ENCODE measurements at places on chromosomes 11 and 22. TPM values are rescaled to one million over a fixed set of nuclear protein-coding genes. Genes with fewer than 3 reads are reported as not detected.
A peak's percentile ranks its signal among the peaks of the same experiment; 100 is the strongest.

DNA sequence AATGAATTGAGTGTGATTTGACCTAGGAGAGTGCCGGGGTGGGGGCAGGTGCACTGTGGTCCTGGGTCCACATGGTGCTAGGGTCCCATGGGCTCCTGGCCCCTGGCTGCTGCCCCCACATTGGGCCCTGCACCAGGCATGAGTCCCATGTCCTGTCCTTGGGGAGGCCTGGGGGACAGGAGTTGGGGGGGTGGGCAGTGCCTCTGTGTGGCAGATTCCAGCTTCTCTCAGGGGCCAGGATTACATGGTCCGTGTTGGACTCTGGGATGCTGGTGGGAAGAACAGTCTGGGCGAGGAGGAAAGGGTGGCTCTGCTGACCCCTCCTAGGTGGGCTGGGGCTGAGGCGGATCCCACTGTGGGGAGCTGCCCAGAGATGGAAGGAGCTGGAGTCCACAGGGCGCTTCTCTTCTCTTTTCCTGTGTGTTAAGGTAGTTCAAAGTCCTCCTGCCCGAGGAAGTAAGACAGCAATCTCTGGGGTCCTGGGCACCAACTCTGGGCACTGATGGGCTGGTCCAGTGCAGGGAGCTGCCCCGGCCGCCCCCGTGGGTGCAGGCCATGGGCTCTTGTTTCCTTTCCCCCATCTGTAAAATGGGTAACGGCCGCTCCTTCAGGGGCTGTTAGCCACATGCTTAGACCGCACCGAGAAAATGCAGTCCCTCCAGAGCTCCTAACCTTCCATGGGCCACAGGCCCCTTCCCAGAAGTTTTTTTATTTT lies 19.8 kb downstream of the KCNQ1 start:
- no peak for DNase-seq

- no peak for DNase-seq
These were observed 2.3 kb downstream of the ANO9 start for GRCh38 chr11:439315-440064.

DNA sequence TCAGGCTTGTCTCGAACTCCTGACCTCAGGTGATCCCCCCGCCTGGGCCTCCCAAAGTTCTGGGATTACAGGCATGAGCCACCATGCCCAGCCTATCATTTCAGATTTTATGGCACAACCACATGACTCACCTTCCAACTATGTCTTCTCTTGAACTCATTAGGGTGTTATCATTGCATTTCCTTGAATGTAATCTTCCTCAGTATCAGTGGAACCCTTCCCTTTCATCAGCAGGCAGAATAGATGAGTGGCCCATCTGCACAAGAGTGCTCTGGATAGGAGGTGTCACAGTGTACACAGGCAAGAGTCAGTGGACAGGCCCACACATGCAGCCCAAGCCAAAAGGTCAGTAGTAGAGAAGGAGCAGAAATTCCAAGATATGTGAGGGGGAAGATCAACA lies 29.1 kb upstream of the AQP11 start:
- peak; percentile 46 for DNase-seq

DNA sequence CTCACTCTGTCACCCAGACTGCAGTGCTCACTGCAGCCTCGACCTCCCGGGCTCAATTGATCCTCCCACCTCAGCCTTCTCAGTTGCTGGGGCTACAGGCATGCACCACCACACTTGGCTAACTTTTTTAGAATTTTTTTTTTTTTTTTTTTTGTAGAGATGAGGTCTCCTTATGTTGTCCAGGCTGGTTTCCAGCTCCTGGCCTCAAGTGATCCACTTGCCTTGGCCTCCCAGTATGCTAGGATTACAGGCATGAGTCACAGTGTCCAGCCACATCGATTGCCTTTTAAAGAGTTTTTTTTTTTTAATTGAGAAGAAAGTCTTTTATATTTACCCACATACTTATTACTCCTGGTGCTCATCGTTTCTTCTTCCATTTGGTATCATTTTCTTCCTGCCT lies 30.0 kb downstream of the PARVG start:
- DNase-seq = no peak

DNA sequence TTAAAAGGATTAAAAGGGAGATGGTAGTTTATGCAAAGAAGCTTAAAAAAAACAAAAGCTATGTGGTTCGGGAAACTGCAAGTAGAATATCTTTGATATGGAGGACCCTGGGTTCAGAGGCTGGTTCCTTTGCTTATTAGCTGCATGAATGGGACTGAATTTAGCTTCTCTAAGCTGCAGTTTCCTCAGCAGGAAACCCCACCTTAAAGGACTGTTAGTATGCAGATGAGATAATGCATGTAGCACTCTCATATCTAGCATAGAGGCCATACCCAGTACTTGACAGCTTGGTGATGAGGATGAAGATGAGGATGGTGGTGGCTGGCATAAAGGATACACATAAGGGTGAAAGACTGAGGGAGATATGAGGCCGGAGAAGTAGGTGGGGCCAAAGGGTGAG lies 134.6 kb downstream of the RRAS2 start:
- DNase-seq = no peak

- DNase-seq = no peak
These were observed 90.7 kb downstream of the RTL6 start for GRCh38 chr22:44407171-44407986.

- no peak for DNase-seq
These were observed 308.8 kb downstream of the LUZP2 start for GRCh38 chr11:24805671-24806070.

DNA sequence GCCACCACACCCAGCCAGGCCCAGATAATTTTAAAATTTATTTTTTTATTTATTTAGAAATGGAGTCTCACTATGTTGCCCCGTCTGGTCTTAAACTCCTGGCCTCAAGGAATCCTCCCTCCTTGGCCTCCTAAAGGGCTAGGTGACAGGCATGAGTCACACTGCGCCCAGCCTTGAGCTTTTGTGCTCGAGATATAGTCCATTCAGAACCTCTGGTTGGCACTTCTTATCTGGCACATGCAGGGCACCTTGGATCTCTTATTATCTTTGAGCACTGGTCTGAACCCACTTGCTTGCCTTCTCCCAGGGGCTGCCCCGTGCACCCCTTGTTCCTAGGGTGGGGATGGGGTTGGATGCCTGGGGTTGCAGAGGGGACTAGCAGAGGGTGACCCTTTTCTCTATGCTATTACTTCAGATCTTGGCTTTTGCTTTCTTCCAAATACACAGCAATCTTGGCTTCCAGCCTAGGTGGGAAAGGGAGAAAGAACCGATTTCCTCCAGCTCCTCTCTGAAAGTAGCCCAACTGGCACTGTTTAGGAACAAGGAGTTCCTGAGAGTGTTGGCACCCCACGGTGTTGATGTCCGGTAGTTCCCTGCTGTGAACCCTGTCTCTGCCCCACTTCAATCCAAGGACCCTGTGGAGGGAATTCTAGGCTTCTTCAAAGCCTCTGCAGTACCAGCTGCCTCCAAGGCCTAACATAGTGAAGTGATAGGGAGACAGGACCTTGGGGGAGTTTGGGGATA lies 1.3 kb upstream of the SLC3A2 start:
- DNase-seq = no peak

- DNase-seq = no peak
These were observed 101.1 kb upstream of the APOA1 start for GRCh38 chr11:116938471-116939070.

DNA sequence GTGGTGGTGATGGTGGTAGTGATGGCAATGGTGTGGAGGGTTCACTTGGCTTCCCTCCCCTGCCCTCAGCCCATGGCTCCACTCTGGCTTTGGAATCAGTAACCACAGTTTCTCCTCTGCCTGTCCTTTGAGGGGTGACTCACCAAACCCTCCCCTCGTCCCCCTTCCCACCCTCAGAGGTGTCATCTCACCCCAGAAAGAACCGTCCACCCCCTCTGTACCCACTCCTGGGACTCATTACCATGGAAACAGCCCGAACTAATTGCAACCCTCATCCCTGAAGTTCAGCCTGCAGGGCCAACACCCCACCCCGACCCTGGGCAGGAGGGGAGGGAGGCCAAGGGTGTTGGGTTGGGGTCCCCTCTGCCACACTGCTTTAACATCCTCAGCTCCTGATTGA lies 26.6 kb downstream of the PHLDB1 start:
- no peak for DNase-seq

- no peak for DNase-seq
These were observed 116.7 kb downstream of the RBFOX2 start for GRCh38 chr22:35911877-35912276.

DNA sequence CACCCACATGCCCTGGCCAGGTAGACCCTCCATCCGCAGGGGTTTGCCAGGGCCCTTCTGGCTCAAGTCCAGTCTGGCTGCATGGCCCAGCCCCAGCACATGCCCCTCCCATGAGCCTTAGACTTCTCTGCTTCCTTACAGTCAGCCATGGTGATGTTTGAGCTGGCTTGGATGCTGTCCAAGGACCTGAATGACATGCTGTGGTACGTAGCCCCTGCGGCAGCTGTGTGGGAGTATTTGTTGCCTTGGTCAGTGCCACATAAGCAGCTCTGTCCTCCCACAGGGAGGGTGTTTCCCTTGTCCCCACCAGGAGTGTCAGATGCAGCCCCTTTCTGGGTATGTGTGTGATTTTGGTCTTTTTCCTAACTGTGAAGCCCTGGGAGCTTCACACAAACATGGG lies 17.5 kb downstream of the CDC45 start:
- DNase-seq = no peak

DNA sequence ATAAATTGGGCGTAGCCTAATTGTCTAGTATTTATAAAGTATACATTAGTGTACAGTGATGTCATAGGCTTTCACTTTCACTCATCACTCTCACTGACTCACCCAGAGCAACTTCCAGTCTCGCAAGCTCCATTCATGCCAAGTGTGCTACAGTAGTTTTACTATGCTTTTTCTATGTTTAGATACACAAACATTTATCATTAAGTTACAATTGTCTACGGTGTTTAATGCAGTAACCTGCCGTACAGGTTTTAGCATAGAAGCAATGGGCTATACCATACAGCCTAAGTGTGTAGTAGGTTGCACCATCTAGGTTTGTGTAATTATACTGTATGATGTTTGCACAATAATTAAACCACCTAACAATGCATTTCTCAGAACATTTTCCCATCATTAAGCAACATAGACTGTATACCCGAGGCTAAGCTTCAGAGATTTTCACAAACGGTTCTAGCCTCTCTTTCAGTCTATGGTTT lies 17.5 kb downstream of the OR9G1 start:
- DNase-seq = no peak

DNA sequence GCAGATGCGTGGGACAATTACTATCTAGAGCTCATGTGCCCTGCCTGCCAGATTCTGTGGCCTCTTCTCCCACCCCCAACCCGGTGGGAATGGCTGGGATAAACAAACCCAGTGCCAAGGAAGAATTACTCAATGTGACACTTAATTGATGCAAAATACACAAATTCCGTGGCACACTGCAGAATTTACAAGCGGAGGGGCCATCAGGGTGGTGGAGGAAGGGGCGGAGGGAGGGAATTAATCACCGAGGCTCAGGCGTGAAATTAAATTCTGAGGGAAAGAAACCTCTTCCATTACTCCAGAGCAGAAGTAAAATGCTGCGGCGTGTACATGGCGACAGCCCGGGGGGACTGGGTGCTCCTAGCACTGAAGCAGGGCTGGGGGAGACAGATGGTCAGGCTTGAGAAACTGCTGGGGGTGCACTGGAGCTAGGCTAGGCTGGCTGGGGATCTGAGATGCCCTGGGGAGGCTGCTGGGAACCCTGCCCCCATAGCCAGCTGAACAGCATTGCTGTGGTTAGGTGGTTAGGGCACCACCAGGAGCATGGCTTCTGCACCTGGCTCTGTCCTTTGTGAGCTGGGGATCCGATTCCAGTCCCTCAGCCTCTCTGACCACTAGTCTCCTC lies 200.6 kb downstream of the CEP164 start:
- no peak for DNase-seq

DNA sequence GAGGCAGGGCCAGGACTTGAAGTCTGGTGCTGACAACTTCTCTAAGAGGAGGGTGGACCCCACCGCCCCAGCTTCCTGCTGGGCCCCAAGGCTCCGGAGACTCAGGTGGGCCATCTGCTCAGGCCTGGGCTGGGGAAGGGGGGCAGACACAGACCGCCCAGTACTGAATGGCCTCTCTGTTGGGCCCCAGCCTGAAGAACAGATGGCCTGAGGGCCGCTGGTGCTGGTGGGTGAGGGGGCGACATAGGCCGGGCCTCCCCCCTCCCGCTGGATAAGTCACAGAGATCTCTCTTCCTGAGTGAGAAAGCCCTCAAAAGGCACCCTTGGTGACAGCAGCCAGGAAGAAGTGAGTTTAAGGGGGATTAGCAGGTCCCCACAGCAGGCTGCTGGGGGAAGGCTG lies 12.5 kb upstream of the TP53I11 start:
- DNase-seq = no peak

- DNase-seq = no peak
These were observed 62.0 kb downstream of the GGTLC2 start for GRCh38 chr22:22706253-22706915.

DNA sequence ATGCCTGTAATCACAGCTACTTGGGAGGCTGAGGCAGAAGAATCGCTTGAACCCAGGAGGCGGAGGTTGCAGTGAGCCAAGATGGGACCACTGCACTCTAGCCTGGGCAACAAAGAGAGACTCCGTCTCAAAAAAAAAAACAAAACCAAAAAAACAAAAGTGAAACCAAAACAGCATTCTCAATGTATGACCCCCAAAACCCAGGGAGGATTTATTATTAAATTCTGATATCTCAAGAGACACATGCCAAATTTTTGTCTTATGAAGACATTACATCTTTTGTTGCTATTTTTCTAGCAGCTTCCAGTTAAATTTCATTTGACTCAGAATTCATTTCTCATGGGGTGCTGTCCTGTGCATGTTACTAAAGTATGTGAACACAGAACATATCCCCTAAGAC lies 3.0 kb upstream of the YPEL4 start:
- no peak for DNase-seq

DNA sequence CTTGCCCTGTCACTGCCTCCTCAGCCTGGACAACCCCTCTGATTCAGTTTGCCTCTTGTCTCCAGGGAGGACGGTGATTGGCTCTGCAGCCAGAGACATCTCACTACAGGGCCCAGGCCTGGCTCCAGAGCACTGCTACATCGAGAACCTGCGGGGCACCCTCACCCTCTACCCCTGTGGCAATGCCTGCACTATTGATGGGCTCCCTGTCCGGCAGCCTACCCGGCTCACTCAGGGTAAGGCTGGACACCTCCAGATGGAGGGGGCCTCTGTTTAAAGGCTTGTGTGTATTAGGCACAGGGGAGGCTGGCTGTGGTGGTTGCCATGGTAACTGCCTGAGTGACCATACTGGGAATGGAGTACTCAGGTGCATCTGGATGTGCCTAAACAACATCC lies 8.6 kb downstream of the PHLDB1 start:
- DNase-seq = no peak

HBG2 gene
- 48.1 TPM for total RNA-seq

IL18 gene
- total RNA-seq = 112 TPM

YWHAH gene
- 140 TPM for total RNA-seq

LRRC56 gene
- 9.1 TPM for total RNA-seq

ANKRD49 gene
- 8.2 TPM for total RNA-seq

SYT12 gene
- total RNA-seq = 4.3 TPM

ZP1 gene
- total RNA-seq = not detected

GRIK4 gene
- 0.52 TPM for total RNA-seq

PATZ1 gene
- total RNA-seq = 30.6 TPM

KRTAP5-7 gene
- not detected for total RNA-seq

CLTCL1 gene
- 7.1 TPM for total RNA-seq

PRG3 gene
- total RNA-seq = not detected
